HL-60 (cell line): ENCODE measurements at places on chromosomes 3 and 15.

DNA sequence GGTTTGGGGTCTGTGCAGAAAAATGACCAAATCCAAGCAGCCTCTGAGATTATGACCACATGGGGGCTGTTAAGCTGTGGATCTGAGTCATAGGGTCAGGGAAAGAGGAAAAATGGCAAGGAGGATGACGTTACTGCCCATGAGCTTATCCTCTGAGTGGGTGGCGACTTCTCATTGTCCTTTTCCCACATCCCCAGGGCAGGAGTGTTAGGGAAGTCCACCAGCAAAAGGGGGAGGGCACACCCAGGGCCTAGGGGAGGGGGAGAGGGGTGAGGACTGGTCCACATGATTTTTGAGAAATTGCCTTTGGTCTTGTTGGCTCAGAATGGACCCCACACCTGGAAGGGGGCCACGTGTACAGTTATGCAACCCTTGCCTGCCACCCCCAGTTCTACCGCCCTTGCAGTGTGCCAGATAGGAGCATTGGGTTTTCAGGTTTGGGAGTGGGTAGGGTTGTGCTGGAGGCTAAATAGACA is 2.6 kb downstream of the CD276 start:
- no peak for DNase-seq

DNA sequence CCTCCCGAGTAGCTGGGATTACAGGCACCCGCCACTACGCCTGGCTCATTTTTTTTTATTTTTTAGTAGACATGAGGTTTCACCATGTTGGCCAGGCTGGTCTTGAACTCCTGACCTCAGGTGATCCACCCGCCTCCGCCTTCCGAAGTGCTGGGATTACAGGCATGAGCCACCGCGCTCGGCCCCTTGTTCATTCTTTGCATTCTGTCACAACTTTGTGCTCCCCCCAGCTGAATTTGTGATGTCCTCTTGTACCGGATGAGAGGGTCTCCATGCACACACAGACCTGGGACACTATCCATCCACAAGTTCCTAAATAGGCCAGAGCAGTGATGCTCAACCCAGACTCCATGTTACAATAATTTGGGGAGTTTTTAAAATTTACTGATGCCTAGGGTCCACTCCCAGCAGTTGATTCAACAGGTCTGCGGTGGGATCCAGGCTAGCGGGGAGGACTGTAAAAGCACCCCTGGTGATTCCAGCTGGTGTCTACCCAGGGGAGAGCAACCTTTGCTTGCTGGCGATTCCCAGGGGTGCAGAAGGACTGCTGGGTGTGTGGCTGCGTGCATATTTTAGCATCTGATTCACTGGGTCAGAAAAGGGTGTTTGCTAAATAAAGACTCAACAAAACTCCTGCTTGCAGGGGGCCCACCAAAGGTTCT is 1.0 kb downstream of the RASSF1 start:
- DNase-seq = no peak

GRCh38 chr3:128282380-128283196 is 129.3 kb downstream of the EEFSEC start:
- no peak for DNase-seq

DNA sequence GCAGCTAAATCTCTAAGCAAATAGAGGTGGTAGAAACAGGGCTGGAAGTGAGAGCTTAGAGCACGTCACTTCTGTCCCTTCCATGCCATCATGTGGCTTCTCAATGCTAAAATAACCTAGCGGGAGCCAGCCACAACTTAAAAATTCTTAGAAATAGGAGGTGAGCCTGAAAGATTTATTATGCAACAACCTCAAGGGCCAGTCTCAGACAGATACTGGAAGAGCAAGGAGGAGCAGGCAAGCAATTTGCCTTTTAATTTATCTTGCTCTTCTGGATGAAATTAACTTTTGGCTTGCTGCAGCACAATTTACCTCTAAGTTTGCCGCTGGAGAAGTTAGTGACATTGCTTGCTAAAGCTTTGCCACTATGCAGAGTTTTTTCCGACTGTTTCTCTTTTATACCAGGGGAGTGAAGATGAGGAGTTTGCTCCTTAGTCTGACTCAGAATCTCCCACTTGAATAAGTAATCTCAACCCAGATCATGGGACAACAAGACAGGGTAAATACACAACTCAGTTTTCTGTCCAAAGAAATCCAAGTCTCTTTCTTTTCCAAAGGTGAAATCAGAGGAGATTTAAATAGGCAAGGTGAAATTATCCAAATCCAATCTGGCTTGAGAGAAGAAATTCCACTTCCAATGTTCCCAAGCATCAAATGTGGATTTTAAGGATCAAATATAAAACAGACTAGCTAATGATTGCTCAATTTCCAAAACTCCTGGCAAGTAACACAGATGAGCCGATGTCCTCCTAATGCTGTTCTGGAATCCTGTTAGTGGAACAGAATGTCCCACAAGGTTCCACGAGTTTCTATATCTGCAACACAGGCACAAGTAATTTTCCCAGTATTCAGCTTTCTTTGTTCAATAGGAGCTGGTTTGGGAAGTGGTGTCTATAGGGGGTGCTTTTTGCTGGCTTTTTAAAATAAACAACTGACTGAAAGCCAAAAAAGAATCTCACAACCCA is 329.4 kb upstream of the RORA start:
- no peak for DNase-seq

GRCh38 chr15:67006083-67007065 is 59.0 kb upstream of the SMAD3 start:
- peak; percentile 41 for DNase-seq

- DNase-seq = no peak
Observed at GRCh38 chr3:150582620-150583019, 20.5 kb upstream of the SELENOT start.

DNA sequence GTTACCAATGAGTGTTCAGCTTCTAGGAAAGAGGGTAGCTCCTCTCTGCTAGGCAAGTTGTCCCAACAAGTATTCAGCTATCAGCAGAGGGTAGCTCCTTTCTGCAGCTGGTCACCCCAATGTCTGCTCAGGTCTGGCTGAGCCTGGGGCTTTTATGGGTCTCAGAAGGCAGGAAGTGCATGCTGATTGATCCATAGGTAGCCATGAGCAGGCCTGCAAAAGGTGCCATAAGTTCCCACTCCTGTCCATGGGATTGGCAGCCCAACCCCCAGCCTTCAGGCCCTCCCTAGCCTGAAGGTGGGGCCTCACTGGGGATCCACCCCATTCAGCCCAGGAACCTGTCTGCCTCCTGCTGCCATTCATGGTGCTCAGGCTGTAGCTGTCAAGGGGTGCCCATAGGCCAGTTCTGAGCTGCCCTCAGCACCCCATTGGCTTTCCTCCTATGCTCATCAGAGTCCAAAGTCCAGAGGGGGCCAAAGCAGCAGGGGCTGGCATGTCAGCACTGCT is 34.6 kb upstream of the DNAJC13 start:
- no peak for DNase-seq

DNA sequence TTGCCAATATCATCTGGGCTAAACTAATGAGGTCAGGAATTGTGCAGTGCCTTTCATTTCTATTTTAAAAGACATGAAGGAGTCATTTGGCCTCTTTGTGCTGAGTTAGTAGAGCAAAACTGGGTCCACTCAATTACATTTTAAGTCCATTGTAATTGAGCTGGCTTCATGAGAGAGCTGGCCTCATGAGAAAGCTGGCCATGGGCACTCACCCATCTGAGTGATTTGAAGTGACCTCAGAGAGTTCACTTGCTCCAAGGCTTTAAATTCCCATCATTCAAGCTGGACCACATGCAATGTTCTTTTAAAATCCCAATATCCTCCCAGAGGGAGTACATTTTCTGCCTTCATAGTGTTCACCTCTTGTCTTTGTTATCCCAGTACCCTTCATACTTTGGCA is 335.9 kb upstream of the WNT5A start:
- no peak for DNase-seq

- DNase-seq = no peak
Observed at GRCh38 chr3:136149667-136150066, 46.5 kb downstream of the MSL2 start.

GRCh38 chr15:85458764-85459163 is 78.4 kb downstream of the AKAP13 start:
- DNase-seq = no peak

GRCh38 chr3:20013396-20013795 is 1.3 kb upstream of the PP2D1 start:
- no peak for DNase-seq

DNA sequence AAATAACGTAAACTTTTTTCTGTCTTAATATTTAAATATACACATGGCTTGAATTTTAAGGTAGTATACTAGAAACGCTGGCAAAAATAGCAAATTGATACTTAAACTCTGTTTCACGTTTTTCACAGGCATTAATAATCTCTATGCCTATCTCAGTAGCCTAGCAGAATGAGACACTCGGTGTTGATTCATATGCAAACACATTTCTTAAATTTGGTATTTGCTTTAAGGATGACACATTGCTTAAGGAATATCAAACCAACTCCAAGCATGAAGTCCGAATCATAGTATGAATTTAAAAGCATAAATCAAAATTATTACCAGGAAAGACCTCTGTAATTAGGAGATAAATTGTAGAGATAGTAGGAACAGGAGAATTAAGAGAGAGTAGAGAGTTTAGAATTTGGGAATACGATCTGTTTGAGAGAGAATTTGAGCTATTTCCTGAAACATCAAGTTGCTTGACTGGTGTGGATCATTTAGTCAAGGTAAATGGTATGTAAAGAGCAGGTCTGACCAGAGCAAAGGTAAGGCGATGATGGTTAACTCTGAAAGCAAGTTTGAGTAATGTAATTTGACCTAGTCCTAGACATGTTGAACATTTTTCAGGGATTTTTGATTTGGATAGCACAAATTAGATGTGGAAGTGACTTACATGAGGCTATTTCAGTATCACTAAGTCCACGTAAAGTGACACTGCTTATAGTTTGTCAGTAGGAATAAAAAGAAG is 236.1 kb downstream of the ROBO1 start:
- DNase-seq = no peak

DNA sequence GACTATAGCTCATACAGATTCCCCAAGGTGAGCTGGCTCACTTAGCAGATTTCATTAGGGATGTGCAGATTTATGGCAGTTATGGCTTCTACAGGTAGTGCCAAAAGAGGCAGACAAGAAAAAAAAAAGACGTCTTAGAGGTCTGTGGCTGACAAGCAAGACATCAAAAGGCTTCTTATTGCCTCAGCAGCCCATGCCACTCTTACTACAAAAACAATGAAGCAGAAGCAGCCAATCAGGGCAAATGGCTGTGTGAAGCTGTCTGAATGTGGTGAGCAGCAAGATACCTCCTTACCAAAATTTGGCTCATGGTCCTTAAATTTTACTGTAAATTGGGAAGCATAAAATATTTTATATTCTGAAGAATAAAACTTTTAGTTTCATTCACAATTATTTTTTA is 557.5 kb upstream of the GOLIM4 start:
- DNase-seq = no peak

- DNase-seq = peak; percentile 30
Observed at GRCh38 chr3:138114988-138115971, at the start of gene DZIP1L. Gene DZIP1L (minus strand): TSS chr3:138115608. CDS start chr3:138103971, 11,637 bp downstream.

DNA sequence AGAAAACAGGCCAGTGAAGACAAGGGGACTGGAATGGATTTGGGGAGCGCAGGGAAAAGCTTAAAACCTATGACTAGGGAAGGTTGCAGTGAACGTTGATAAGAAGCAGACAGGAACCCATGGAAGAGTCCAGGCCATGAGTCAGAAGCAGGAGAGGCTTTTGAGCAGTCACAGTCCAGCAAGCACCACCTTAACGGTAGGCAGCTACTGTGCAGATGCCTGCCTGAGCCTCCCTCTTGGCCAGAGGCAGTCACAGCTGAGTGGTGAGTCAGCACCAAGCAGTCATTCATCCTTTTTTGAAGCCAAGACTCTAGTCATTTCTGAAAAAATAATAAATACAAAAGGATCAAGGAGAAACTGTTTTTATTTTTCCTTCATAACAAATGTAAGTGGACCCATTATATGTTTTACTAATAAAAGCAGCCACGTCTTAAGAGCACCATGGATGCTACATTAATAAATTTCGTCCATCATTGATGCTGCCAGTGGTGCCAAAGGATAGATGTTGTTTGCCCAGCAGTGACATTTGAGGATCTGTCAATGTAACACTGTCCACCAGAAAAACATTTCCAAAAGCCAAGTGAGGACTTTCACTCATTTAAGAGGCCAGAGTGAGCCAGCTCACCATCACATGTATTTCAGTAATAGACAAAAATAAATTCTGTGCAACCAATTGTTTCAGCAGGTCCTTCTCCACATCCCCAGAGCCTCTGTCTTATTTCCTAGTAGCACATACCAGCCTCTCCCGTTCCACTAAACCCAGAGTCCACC is 42.1 kb upstream of the ACTC1 start:
- no peak for DNase-seq

GRCh38 chr15:98393471-98393870 is 254.9 kb upstream of the IGF1R start:
- DNase-seq = no peak

- DNase-seq = peak; percentile 68
Observed at GRCh38 chr3:23455084-23455483, 252.0 kb downstream of the UBE2E2 start.

DNA sequence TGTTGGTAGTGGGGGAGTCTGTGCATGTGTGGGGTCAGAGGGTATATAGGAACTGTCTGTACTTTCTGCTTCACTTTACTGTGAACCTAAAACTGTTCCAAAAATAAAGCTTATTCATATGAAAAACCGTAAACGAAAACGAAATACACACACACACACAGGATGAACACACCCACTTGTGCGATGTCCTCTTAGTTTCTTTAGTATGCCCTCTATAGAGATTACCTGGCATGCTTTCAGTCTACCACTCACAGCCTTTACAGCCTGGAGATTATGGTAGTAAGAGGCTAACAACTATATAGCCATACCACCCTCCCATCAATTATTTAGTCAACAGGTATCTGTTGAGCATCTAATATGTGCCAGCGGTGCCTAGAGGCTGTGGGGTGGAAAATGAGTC is 60.0 kb upstream of the UBE3A start:
- DNase-seq = no peak

DNA sequence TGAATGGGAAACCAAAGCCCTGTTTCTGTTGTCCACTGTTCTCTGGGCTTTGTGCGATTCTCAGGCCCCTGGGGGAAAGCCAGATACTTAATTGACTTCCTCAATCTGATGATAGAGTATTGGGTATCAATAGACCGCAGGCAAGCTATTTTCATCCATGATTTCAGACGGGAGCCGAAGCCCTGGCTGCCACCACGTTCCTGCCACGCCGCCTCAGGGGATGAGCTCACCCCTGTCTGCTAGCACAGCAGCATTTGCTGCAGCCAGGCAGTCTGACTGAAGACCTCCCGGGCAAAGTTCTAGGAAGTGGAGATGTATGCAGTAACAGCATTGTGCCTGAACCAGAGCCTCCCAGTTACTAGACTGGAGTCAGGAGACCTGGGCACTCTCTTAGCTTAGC is 69.8 kb downstream of the ISG20 start:
- DNase-seq = peak; percentile 12

- DNase-seq = no peak
Observed at GRCh38 chr3:60025096-60026050, 975.5 kb upstream of the CFAP20DC start.

- peak; percentile 23 for DNase-seq
Observed at GRCh38 chr3:122572940-122573412, 4.5 kb upstream of the PARP15 start.

GRCh38 chr3:63303238-63303637 is 25.1 kb downstream of the SYNPR start:
- DNase-seq = no peak
